ENCODE measurements at places on chromosomes 4 and X.

- DNase-seq = peak; percentile 21
These were observed 45.8 kb upstream of the ITM2A start for GRCh38 chrX:79412972-79413371.

DNA sequence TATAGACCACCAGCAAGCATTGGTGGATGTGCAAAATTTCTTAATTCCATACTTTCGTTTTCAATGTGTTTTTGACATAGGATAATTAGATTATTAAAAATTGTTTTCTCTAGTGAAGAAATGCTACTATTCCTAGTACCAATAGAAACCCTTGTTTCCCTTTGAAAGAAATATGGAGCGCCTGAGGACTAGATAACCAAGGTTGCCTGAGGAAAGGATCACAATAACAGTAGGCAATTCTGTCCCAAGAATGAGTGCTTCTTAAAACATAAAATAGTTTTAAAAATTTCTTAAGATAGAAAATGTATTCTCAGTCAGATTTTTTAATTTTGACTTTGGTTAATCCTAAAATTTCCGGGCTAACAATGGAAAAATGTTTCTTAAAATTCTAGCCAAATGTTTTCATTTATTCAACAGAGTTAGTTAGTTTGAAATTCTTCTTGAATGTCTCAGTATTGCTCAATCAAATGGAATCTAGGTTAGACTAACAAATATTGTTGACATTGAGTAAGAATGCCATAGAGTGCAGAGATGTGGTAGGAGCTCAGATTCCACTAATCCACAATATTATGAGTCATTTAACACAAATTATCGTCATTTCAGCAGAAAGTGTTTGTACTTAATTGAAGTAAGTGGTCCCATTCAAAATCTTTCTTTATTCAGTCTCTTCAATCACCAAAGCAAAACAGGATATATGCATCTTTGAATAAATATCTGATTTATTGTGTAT is 666.0 kb downstream of the GRID2 start:
- peak; percentile 82 for DNase-seq

DNA sequence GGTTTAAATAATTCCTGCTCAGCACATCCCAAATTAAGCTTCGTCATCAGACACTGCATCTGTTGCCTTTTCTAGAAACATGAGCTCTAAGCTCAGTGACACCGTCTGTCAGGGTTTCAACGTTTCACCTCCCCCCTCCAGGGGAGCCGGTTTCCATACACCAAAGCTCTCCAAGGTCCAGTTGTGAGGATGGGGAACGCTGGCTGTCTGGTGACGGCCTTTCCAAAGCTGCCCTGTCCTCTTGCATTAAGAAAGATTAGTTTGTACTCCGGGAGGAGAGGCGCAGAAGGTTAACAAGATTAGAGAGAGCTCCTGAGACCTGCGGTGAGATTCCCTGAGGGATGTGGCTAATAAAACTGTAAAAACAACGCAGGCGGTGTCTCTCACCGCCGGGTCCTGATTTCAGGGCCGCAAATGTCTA is 43.2 kb downstream of the ASMT start:
- DNase-seq = no peak

- no peak for DNase-seq
These were observed 29.6 kb downstream of the PHOX2B start for GRCh38 chr4:41718907-41719306.

GRCh38 chr4:139550724-139551429 is 5.1 kb downstream of the SETD7 start:
- DNase-seq = no peak

GRCh38 chr4:142372530-142373260 is 473.4 kb downstream of the INPP4B start:
- DNase-seq = no peak

- no peak for DNase-seq
These were observed 190.9 kb downstream of the RAP1GDS1 start for GRCh38 chr4:98452091-98452490.

DNA sequence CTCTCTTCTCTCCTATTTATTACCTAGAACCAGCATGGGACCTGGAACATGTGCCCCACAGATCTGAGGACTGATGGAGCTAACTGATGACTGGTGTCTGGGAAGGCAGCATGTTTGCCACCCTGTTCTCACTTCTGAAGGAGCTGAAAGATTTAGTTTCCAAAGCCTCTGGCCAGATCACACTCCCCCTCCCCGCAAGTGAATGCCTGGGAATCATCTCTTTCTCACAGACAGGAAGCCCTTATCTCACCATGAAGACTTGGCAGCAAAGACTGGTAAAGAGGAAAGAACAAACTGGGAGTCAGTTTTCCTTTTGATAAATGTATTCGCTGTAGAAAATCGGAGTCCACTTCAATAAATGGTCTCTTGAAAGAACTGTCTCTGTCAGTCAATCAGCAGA is 21.0 kb upstream of the PCYT1B start:
- DNase-seq = no peak

DNA sequence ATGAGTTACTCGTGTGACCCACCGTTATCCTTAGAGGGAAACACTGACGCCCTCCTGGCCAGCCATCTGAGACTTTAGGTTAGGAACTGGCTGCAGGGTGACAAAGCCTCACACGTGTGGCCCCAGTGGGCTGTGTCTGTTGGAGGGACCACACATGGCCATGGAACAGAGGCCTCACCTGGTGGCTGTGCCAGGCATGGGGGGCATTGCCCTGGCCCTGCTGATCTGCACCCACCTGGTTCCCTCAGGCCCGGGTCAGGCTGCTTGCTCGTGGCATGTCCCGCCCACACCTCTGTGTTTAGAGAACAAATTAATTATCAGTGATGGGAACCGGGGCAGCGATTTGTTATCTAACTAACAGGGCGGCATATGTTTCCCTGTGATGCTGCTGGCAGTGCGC is 100.9 kb upstream of the PSAPL1 start:
- DNase-seq = no peak

- no peak for DNase-seq
These were observed 4.4 kb downstream of the ANK2 start for GRCh38 chr4:113053883-113054282.

DNA sequence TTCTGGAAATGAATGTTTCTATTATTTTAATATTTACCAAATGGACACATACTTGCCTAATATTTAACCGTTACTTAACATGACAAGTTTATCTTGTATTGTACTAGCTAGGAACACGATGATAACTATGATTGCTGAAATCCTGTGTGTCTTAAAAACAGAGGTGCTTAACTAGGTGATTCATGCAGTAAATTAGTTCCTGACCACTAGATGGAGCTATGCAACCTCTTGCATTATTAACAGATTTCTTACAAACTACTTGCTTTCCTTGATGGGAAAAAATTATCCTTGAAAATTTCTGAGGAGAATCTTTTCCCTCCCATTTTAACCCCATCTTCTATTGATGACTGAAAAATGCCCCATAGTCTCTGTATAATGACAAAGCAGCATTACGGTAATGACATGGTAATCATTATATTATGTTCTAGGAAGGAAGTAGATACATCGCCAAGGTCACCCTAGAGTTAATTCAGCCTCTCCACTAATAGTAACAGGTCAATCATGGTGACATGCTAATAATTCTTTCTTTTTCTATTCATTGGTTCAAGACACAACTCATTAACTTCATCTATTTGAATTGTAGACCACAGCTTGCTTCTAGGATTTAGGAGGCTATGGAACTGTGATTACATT is 844.2 kb downstream of the RAPGEF2 start:
- DNase-seq = peak; percentile 36

DNA sequence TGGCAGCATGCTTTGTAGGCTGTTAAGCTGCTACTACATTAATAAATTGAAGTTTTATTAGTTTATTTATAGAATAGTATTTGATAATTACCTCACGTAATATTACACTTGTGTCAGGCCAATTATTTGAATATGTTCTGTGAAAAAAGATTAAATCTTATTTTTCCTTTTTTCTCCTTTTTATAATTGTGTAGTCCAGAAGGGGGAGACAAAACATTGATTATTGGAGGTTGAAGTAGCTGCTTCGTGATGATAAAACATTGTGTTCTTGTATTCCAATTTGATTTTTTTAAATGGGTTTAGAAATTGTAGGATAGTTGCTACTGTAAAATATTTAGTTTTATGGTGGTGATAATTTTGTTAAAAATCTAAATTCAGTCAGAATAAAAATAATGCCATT is 85.7 kb downstream of the DIAPH2 start:
- DNase-seq = peak; percentile 10

Measured in fibroblast of the conjunctiva (primary cell).